Thymus (tissue), 14 donors: ENCODE measurements at places on chromosomes 5 and 9. TPM values are rescaled to one million over a fixed set of nuclear protein-coding genes. Genes with fewer than 3 reads are reported as not detected.

DNA sequence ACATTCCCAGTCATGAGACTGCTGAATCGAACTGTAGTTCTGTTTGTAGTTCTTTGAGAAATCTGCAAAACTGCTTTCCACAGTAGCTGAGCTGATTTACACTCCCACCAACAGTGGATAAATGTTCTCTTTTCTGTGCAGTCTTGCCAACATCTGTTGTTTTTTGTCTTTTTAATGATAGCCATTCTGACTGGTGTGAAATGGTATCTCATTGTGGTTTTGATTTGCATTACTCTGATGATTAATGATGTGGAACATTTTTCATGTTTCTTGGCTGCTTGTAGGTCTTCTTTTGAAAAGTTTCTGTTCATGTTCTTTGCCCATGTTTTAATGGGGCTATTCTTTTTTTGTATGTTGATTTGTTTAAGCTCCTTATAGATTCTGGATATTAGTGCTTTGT is 187.3 kb upstream of the TLE4 start:
- H3K27me3 ChIP-seq = no peaks in the 10 kb centered on the region
- no peak for DNase-seq
- H3K27ac ChIP-seq = no peak overlapping the region
- no peaks in the 10 kb centered on the region for H3K36me3 ChIP-seq

FRRS1L gene
- total RNA-seq = 0.09 TPM

GRCh38 chr5:72093217-72093616 is 14.1 kb upstream of the MAP1B start:
- no peaks in the 10 kb centered on the region for H3K36me3 ChIP-seq
- DNase-seq = no peak
- H3K4me1 ChIP-seq = no peaks in the 10 kb centered on the region
- no peak overlapping the region for H3K27ac ChIP-seq

DNA sequence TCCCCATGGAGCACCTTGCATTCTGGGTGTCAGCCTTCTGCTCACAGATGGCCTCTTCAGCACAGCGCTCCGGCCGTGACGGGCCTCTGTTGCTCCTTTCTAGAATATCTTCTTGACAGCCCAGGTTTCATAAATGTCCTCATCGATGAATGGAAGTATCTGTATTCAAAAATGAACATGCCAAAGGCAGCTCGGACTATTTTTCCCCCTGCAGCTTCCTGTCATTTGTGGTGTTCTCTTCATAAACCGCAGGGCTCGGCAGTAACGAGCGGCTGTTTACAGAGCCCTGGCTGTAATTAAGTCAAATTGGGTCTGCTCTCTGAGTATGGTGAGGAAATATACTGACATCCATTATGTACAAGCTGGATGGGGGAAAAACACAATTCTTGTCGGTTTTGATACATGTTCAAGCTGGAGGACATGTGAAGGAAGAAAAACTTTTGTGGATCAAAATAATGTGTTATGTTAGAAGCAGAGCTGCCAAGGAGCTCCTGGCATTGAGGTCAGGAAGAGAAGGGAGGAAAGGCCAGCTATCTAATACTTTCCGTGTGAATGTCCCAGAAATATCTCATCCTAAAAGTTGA is 154.1 kb upstream of the CD180 start:
- H3K36me3 ChIP-seq = no peaks in the 10 kb centered on the region
- no peaks in the 10 kb centered on the region for H3K27me3 ChIP-seq
- peak overlapping the region; percentile 2 for H3K4me3 ChIP-seq
- no peak for DNase-seq
- peak overlapping the region; percentile 59 for H3K27ac ChIP-seq

DNA sequence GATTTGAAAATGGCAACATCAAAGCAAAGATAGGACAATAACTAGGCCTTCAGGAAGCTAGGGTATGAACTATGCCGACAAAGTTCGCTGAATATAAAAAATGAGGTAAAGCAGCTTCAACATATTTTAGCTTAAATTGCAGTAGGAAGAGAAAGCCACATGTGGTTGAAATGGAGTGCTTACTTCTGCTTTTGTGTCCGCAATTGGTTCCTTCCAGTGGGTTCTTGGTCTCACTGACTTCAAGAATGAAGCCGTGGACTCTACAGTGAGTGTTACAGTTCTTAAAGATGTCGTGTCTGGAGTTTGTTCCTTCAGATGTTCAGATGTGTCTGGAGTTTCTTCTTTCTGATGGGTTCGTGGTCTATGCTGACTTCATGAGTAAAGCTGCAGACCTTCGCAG is 95.2 kb downstream of the APTX start:
- H3K36me3 ChIP-seq = no peaks in the 10 kb centered on the region
- no peaks in the 10 kb centered on the region for H3K27me3 ChIP-seq
- no peaks in the 10 kb centered on the region for H3K4me1 ChIP-seq
- H3K27ac ChIP-seq = no peak overlapping the region

GRCh38 chr9:121885345-121885901 is 207.7 kb downstream of the TTLL11 start:
- no peak overlapping the region for H3K27ac ChIP-seq
- peaks cover 7% of the 10 kb centered on the region for H3K4me1 ChIP-seq
- no peak overlapping the region for H3K4me3 ChIP-seq
- H3K27me3 ChIP-seq = no peaks in the 10 kb centered on the region
- peak; percentile 17 for DNase-seq
- H3K36me3 ChIP-seq = no peaks in the 10 kb centered on the region

SPINK13 gene
- not detected for total RNA-seq

DNA sequence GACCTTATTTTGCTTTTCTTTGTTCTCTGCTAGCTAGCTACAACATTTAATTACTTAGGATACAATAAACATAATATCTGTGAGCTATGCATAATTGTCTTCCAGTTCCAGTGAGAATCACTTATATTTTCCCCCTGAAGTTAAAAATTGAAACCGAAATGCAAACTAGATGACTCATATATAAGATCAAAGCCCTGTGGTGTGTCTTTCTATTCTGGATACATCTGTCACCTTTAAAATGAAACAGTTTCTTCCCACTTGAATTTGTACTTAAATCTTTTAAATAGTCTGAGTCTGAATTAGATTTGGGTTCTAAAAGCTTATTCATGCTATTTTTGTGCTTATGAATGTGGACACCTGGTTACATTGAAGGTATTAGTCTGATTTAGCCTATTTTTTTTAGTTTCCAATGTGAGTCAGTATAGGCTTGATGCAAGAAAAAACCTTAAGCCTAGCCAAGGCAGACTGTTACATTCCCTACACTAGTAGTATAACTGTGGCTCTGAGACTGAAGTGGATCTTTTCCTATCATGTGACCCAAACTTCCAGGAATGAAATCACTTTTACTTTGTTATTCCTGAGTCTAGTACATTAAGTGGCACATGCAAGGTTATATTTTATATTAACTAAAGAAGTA is 703.5 kb upstream of the RGMB start:
- no peak overlapping the region for H3K27ac ChIP-seq
- H3K4me1 ChIP-seq = no peaks in the 10 kb centered on the region

DNA sequence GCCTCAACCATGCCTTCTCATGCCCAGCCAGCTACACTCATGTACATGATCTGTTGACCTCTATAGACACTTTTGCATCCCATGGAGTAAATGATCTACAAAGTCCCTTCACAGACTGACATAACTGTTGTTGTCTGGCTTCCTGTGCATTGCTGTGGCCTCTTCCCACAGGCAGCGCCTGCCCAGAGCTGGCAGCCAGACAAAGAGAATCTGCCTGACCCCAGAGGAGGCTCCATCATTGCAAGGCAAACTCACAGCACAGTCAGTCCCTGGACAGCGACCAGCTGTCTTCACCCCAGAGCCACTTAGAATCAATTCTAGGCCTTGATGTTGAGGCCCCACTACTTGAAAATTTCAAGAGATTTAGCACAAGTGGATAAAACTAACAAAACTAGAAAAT is 65.5 kb downstream of the INSYN2B start:
- H3K36me3 ChIP-seq = no peaks in the 10 kb centered on the region
- DNase-seq = no peak
- H3K4me1 ChIP-seq = no peaks in the 10 kb centered on the region
- no peak overlapping the region for H3K27ac ChIP-seq
- no peak overlapping the region for H3K4me3 ChIP-seq

DNA sequence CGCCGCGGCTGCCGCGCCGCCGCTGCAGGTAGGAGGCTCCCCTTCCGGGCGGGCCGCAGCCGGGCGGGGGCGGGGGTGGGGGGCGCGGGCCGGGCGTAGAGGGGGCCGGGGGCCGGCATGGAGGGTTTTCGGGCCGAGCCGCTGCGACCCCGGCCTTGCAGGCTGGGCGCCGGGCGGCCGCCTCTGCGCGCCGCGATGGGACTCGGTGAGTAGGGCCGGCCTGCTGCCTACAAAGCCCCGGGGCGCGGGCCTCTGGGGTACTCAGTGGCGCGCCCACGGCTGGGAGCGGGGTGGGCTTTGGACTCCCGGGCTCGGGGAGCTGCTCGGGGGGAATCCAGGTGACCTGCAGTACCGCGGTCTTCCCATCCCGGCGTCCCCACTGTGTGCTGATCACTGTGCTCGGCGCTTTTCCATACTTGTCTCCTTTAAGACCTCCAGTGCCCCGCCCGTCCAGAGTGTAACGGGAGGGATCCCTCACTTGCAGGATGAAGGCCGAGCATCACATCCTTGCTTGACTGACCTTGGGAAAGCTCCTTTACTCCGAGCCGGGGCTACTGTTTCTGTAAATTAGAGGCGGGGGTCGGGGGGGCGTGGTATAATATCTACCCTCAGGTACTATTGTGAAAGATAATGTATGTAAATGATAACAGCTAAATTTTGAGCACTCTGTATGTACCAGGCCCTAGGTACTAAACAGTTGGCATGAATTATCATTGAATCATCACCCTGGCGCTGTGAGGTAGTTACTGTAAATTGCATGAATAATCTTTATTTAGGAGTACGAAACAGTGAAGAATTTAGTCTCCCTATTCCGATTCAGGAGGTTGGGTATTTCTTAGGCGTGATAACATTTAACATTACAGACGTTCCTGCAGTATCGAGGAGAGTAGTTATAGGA is 672 bp downstream of the MSANTD3 start:
- H3K4me1 ChIP-seq = no peaks in the 10 kb centered on the region
- H3K4me3 ChIP-seq = peak overlapping the region; percentile 65
- H3K27me3 ChIP-seq = peaks cover 5% of the 10 kb centered on the region
- DNase-seq = no peak
- H3K36me3 ChIP-seq = no peaks in the 10 kb centered on the region

- peak; percentile 88 for DNase-seq
- peak overlapping the region; percentile 98 for H3K27ac ChIP-seq
- H3K4me3 ChIP-seq = no peak overlapping the region
- peaks cover 49% of the 10 kb centered on the region for H3K4me1 ChIP-seq
- H3K27me3 ChIP-seq = no peaks in the 10 kb centered on the region
These were observed 65.8 kb upstream of the PLPP6 start for GRCh38 chr9:4596165-4596922.

- peak overlapping the region; percentile 76 for H3K27ac ChIP-seq
- DNase-seq = peak; percentile 39
- H3K4me3 ChIP-seq = peak overlapping the region; percentile 74
- no peaks in the 10 kb centered on the region for H3K36me3 ChIP-seq
These were observed 963 bp upstream of the CAST start for GRCh38 chr5:96660971-96661854.

- no peak for DNase-seq
- peaks cover 5% of the 10 kb centered on the region for H3K4me1 ChIP-seq
- H3K27me3 ChIP-seq = peaks cover 34% of the 10 kb centered on the region
These were observed 188.4 kb downstream of the C9orf50 start for GRCh38 chr9:129432297-129433154.

- no peak overlapping the region for H3K4me3 ChIP-seq
- H3K27me3 ChIP-seq = no peaks in the 10 kb centered on the region
- H3K27ac ChIP-seq = no peak overlapping the region
- H3K36me3 ChIP-seq = no peaks in the 10 kb centered on the region
These were observed 517.2 kb downstream of the CAAP1 start for GRCh38 chr9:26375448-26375847.

LECT2 gene
- total RNA-seq = not detected

DNA sequence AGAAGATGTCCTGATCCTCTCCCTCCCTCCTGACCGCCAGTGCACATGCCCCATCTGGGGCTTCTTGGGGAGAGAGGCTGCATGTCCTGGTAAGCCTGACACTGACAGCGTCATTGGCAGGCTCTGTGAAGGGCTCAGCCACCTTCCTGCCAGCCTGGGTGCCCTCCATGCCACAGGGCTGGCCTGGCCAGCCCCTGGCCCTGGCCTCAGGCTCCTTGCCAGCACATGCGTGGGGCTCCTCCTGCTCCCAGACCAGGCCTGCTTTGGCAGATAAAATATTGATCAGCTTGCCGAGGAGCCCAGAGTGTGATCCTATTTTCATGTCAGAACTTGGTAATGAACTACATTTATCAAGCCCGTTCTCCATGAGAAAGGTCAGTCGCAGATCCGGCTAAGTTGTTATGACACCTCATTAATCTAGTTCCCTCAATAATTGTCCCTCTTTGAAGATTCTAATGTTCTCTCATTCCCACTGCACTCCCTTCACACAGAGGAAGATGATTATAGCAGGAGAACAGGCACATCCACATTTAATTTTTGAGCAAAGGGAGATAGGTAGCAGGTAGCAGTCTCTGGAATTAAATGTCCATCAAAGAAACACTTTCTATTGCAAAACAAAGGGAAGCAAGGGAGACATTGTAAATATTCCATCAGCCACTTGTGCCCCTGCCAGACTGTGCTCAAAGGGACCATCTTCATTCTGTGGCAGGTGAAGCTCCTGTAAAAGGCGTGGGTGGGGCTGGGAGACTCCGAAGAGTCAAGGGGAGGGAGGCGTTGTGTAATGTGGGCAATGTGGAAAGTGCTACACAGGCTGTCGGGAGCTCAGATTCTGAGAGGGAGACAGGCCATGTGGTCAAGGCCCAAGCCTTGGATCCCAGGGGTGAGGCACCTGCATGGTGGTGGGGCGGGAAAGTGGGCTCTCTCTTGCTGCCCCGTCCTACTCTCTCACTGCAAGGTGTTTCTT is 272.0 kb downstream of the HSPA4 start:
- no peaks in the 10 kb centered on the region for H3K36me3 ChIP-seq
- no peak overlapping the region for H3K4me3 ChIP-seq
- H3K4me1 ChIP-seq = peaks cover 14% of the 10 kb centered on the region
- no peaks in the 10 kb centered on the region for H3K27me3 ChIP-seq
- DNase-seq = no peak
- H3K27ac ChIP-seq = no peak overlapping the region

DNA sequence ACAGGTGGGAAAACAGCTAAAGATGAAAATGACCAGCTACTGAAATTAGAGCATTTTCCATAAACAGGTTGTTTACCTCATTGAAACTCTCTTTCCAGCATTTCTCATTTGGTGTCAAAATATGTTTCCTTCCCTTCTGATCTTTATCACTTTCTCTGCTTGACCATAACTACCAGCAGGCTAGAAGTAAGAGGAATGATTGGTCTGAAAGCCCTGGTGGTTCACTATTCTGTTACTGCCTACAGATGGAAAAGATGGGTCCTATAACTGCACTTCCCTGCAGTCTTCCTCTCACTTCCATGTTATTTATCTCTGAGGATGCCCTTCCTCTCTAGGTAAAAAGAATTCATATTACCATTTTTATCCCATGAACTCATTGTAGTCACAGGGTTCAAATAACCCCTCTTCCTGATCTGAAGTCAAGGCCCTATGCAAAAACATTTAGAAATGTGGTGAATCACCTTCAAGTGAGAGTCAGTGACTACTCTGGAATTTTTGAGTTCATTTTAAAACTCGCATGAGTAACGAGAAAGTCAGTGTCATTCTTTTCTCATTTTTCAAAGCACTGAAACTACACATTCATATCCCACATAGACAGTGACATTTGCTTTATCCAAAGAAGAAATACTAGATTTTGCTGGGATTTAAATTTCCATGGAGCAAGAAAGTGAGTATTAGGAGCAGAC is 51.7 kb downstream of the ZNF474 start:
- H3K36me3 ChIP-seq = no peaks in the 10 kb centered on the region
